ENCODE measurements at places on chromosomes 3 and 15.
A peak's percentile ranks its signal among the peaks of the same experiment; 100 is the strongest.

GRCh38 chr3:188761964-188762363 lies 409.8 kb upstream of the TPRG1 start:
- DNase-seq = no peak

- no peak for DNase-seq
Observed at GRCh38 chr3:141425523-141426233, 57.4 kb downstream of the ZBTB38 start.

- DNase-seq = no peak
Observed at GRCh38 chr3:11832981-11833905, 13.4 kb downstream of the TAMM41 start.

DNA sequence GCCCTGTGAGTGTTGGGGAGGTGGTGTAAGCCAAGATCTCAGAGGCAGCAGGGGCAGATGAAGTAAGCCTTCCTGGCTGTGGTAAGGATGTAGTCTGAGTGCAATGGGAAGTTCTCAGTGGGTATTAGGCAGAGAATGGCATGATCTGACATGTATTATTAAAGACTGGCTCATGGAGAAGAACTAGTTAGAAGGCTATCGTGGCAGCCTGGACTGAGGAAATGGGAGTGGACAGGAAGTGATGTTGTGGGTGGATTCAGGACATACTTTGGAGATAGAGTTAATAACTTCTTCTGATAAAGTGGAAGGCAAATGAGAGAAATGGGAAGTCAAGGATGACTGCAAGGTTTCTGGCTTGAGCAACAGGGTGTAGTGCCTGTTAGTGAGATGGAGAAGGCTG lies 250.9 kb upstream of the CFAP20DC start:
- DNase-seq = no peak

DNA sequence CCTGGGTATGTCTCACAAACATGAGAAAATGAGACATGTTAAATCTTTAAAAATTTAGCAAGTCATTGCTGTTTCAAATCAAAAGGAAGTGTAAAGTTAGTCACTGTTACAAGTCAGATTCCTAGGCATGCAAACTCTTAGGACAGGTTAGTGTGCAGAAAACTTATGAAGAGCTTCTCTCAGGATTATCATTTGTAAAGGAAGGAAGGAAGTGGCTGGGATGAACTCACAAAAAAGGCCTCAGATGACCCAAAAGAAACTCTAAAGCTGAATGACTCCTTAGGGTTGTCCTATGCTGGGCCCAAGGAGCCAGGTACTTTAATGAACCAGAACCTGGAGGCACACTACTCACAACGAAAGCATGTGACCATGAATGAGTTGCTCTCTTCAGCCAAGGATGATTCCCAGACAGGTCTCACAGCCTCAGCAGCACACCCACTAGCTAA lies 25.0 kb downstream of the MSL2 start:
- DNase-seq = no peak

- no peak for DNase-seq
Observed at GRCh38 chr3:127590282-127590592, 296 bp downstream of the TPRA1 start.

DNA sequence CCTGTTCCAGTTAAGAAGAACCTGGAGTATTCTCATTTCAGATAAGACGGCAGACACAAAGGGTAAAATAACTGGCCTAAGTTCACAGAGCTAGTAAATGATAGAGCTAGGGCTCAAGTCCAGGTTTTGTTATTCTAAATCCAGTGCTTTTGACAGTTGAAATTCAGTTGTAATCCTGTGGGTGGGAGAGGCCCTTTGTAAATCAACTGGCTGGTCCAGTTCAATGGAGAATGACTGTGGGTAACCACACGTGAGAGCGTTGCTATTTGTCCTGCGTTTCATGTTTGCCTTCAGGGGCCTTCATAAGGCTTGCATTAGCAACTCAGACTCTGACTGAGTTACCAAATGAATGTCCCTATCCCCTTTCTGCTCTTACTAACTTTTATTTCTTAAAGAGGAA lies 24.2 kb upstream of the CD96 start:
- DNase-seq = no peak

- no peak for DNase-seq
Observed at GRCh38 chr3:46360907-46361306, 7.0 kb downstream of the CCR2 start.

- DNase-seq = no peak
Observed at GRCh38 chr3:114331007-114331406, 37.2 kb downstream of the TIGIT start.

DNA sequence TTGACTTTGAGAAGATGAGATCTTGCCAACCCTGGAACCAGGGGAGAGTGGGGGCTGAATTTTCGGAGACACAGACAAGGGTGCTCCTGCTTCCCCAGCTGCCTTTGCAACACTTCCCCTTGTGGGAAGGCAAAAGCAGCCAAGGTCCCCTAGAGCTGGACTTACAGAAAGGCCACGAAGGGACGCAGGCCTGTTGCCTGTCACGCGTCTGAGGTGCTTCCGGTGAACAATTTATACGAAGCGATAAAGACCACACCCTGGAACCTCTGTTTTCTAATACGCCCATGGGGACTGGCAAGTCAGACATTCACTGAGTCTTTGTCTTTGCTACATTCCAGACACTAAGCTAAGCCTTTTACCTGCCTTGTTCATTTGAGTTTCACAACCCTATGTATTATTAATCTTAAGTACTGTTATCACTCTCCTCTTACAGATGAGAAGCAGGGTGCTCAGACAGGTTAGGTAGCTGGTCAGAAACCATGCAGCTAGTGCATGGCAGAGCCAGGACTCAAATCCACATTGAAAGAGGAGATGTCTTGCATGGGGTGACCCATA lies 13.2 kb downstream of the MEGF11 start:
- DNase-seq = no peak

DNA sequence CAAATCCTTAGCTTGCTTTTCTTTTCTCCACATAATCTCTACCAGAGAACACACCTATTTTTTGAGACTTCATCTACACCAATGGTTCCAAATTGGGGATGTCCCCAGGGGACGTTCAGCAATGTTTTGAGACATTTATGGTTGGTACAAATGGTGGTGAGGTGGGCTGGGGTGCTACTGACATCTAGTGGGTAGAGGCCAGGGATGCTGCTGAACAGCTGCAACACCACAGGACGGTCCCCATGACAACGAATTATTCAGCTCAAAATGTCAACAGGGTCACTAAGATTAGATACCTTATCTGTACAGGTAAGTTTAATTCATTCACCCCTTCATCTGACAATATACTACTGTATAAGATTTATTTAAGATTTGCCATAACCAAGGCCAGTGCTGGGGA lies 14.4 kb downstream of the GK5 start:
- no peak for DNase-seq

DNA sequence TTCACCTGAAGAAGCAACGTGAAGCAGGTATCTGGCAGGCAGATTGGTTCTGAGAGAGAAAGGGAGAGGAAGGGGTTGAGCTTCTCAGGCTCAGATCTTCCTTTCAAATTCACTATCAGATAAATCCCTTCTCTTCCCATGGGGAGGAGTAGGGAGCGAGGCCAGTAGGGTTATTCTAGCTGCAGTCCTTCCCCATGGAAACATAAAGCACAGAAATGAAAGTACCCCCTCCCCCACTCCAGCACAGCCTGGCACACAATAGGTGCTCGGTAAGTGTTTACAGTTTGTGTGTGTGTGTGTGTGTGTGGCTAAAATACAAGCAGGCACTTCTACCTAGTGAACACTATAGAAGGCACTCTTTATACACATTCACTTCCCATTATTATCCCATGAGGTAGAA lies 20.8 kb upstream of the VPS8 start:
- peak; percentile 59 for DNase-seq

DNA sequence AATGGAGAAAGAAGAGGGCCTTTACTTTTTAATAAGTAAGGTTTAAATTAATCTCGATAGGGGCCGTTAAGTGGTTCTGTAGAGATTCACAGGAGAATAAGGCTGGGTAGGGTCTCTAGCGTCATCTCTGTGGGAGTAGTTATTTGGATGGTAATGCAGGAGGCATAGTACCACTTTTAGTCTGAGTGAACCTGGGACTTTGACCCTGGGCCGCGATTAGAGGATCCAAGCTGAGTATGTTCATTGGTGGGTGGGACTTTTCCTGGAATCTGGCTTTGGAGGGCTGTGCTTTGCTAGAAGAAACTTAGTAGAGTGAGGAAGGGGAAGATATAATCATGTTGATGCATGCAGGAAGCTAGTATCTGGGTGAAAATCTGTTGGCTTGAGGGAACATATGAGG lies 4.0 kb downstream of the LPP start:
- no peak for DNase-seq

- DNase-seq = no peak
Observed at GRCh38 chr3:72230774-72231379, 445.9 kb upstream of the PROK2 start.

Data from NCI-H510A (cell line).